ENCODE measurements at places on chromosomes 4 and X.

DNA sequence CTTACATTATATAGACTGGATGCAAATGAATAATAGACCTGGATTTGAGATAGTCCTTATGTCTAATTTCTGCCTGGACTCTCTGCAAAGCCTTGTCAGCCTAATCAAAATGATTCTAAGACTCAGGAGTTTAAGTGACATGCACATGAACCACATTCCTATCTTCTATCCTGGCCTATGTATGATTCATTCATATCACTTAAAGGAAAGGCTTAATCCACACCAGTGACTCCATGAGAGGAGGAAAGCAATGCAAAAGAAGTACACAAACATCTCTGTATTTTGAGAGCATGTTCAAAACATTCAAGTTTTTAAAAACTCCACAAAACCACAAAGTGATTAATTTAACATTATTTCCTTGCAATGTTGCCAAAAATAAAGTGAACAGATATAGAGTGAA, 14.6 kb downstream of the AMOT start:
- DNase-seq: no peak

GRCh38 chr4:84003046-84003445, 467.1 kb downstream of the GPAT3 start:
- DNase-seq: no peak

- peak; percentile 70 for DNase-seq
These were observed 761 bp downstream of the FGFRL1 start for GRCh38 chr4:1012034-1012739.

GRCh38 chr4:128917781-128918180, 108.3 kb downstream of the JADE1 start:
- no peak for DNase-seq

- DNase-seq: no peak
These were observed 125.3 kb upstream of the MAOA start for GRCh38 chrX:43530837-43531236.

- peak; percentile 66 for DNase-seq
These were observed 38.4 kb downstream of the NOP14 start for GRCh38 chr4:2924765-2925301.

- peak; percentile 25 for DNase-seq
These were observed 69.0 kb upstream of the ATOH1 start for GRCh38 chr4:93759506-93759905.

DNA sequence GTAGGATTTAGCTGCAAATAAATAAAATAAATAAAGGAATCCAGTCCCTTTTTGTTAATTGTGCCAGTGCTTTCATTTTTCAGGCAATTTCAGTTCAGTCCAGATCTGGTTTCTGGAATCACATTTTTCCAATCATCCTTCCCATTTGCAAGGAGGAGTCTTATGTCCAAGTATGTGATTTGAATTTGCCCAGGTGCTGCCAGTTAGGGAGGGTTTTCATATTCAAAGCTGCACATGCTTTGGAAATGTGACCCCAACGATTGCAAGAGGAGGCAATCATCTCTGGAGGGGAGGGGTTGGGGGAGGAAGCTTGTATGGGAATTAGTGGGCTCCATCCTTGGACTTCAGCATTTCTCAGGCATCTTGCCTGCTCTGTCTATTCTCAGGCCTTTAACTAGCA, 4.4 kb downstream of the PLAC1 start:
- no peak for DNase-seq

DNA sequence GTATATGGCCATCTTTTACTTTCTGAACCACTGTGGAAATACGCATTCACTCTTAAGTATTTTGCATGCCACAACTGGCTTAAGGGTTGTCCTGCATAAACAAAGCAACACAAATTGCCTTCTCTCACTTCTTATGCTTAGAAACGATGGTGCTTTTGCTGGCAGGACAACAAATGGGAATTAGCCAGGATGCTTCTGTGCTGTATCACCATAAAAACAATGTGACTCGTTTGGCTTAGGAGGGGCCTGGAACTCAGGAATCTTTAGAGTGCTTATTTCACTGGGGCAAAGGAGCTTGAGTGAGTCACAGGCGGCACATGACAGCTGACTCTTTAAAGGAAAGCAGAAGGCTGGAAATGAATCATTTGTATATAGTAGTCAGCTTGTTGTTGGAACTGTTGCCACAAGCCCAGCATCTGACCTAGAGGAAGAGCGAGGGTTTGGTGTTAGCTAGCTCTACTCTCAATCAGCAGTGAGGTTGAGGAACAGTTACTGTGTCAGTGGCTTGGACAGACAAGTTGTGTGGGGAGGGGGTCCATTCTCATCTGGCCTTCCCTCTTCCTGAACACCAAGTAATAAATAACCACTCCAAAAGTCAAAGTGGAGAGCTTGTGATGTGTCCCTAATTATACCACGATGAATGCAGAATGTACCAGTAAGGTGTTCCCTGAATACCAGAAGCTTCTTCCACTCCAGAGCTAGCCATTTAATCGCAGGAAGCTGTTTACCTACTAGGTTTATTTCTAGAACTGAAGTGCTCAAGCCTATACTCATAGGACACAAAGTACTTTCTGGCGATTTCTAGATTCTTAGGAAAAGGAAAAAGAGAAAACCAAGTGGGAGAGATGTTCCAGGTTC, 293.1 kb downstream of the CAMK2D start:
- peak; percentile 91 for DNase-seq

DNA sequence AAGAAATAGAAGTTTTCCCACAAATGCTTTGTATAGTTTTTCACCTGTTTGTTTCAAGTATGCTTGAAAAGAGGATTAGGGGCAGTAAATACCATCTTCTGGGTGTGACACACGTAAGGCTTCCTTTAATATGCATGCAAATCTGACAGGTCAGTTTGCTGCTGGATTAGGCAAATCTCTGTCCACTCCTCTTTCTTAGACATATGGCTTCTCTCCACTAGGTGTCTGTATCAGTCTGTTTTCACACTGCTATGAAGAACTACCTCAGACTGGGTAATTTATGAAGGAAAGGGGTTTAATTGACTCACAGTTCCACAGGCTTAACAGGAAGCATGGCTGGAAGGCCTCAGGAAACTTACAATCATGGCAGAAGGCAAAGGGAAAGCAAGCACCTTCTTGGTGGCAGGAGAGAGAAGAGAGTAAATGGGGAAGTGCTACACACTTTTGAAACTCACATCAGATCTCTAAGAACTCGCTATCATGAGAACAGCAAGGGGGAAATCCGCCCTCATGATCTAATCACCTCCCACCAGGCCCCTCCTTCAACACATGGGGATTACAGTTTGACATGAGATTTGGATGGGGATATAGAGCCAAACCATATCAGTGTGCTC, 66.9 kb downstream of the TAB3 start:
- DNase-seq: peak; percentile 7

- DNase-seq: no peak
These were observed 72.6 kb upstream of the TRIM2 start for GRCh38 chr4:153131596-153131995.

DNA sequence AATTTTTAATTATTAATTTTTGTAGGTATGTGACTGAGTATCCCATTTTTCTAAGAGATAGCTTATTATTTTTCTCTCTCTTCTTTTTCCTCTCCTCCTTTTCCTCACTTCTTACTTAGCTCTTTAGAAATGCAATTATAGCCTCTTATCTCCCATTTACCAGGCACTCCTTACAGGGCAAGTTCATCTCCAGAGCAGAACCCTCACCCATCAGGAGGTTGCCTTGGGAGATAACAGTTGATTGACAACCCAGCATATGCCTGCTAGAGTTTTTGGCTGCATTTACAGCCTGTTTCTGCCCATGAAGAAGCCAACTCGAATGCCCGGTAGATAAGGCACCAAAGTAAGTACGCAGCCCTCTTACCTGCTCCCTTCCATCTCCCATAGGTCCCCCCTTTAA, 572.9 kb upstream of the ZFP42 start:
- no peak for DNase-seq

GRCh38 chr4:147760695-147761094, 28.8 kb downstream of the ARHGAP10 start:
- DNase-seq: no peak

DNA sequence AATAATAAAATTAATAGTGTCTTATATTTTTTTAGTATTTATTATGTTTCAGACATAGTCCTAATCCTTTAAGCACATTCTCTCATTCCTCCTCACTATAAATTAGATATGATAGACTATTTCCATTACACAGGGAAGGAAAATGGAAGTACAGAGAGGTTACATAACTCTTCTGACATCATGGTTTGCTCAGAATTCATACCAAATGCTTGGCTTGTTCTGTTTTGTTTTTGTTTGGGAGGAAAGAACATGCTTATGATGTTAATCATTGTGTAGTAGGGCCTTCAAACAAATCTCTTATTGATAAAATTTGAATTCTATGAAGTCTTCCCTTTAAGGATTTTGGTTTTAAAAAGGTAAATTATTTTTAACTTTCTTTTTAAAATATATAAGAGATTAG, 59.5 kb downstream of the RXFP1 start:
- DNase-seq: no peak

DNA sequence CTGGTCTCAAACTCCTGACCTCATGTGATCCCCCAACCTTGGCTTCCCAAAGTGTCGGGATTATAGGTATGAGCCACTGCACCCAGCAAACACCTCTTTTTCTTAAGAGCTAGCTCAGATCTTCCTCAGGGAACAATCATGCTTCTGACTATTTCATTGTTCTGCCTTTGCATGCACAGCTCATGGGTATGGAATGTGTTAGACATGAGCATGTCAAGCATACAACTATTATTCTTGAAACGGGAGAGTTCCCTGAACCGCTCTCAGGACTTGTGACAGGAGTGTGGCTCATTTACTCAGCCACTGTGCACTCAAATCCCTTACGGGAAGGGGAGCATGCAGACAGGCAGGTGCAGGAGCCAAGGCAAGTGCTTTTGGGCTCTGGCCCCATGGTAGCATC, 231.7 kb upstream of the TAPT1 start:
- DNase-seq: no peak

Data from hepatocyte (in vitro differentiated cells).